ACHN (cell line): ENCODE measurements at places on chromosomes 2 and 18.
A peak's percentile ranks its signal among the peaks of the same experiment; 100 is the strongest.

GRCh38 chr2:101696272-101697123, 1.0 kb upstream of the MAP4K4 start:
- DNase-seq: no peak

DNA sequence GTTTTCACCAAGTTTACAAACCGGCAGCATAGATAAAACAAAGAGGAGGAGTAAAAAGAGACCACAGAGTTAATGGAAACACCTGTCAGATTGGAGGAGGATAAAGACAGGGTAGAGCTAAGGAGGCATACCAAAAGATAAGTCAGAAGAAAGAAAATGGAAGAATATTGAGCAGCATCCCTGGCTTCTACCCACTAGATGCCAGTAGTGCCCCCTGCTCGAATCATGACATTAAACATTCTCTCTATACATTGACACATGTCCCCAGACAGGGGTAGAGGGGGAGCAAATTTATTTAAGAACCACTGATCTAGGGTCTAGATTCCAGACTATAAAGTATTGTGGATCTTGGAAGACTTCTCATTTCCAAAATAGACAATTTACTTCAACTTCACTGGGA, 159.8 kb upstream of the ETAA1 start:
- no peak for DNase-seq

- no peak for DNase-seq
Measured at GRCh38 chr2:240347373-240347940, 88.0 kb upstream of the GPC1 start.

GRCh38 chr2:221468317-221468716, 103.8 kb downstream of the EPHA4 start:
- no peak for DNase-seq

GRCh38 chr2:11539317-11540147, 5.7 kb downstream of the GREB1 start:
- no peak for DNase-seq

DNA sequence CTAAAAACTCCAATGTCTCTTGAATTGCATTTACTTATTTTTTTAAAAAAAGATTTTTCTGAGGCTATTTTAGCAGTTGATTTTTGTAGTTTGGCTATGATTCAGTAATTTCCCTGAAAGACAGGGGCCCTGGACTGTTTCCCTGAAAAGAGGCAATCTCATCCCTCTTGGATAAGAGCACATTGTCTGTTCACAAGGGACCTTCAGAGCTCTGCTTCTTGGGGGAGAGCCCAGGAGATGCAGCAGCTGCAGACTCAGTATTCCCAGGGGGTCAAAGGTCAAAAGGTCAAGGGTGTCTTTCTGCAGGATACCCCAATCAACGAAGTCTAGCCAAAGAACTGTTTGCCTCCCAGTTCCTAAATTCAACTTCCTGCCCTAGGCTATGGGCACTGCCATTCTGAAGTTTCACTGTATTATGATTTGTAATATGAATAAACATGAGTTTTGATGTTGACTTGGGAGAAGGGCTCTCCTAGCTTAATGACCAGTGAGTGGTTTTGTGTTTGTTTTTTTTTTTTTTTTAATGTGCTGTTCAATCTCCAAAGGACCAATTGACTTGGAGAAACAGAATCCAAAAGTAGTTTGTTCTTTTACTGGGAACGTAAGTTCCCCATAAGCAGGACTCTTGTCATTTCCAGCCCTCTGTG, 157.0 kb upstream of the SERPINE2 start:
- no peak for DNase-seq

DNA sequence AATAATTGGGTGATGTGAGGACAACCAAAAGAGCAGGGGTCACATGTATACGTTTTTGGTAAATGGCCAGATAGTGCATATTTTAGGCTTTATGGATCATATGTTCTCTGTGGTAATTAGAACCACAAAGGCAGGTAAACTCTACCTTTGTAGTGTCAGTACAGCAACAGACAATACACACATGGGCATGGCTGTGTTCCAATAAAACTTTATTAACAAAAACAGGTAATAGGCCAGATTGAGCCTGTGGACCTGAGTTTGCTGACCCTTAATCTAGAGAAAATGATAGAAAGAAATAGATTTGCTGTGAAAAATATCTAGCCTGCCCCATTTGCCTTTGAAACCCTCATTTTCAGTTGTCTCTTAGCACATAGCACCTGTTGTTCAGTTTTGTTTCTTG, 177.2 kb upstream of the CXCR4 start:
- no peak for DNase-seq

GRCh38 chr18:46160050-46160798, 56.0 kb downstream of the HAUS1 start:
- DNase-seq: no peak

DNA sequence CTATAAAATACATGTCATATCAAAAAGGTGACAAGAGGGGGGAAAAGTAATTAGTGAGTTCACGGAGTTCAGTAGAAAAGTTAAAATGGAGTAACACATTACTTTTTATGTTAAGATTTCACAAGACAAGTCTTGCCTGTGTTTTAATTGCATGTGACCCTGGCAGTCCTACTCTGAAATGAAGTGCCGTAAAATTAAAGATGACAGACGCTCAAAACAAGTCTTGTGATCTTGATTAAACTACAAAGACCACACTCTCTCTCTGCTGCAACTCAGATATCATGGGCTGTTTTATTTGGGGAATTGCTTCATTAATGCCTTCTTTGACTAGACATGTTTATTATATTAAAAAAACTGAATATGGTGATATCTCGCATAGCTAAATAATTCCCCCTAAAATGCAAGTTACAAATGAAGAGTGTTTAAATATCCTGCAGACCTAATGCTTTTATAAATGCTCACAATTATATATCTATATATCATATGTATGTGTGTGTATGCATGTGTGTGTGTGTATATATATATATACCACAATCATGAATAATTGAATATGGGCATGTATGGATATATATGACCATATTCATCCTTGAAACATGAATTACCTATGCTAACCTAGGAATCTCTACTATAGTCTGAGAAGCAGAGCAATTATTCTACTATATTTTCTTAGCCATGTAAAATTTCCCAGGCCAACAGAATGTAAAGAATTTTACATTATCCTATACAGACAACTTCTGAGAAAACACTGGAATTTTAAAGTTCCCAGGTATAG, 647.5 kb downstream of the ARHGAP15 start:
- DNase-seq: no peak

DNA sequence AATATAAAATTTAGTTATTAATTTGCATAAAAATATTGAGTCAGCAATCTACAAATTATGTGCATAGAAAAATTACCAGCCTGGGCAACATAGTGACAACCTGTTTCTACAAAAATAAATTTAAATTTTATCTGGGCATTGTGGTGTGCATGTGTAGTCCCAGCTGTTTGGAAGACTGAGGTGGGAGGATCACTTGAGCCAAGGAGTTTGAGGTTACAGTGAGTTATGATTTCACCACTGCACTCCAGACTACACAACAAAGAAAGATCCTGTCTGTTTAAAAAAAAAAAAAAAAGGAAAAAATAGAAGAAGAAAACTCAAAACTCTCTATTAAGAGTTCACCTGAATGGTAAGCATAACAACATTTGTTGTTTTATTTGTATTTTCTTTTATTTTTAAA, 1048.4 kb upstream of the CDH2 start:
- DNase-seq: no peak

DNA sequence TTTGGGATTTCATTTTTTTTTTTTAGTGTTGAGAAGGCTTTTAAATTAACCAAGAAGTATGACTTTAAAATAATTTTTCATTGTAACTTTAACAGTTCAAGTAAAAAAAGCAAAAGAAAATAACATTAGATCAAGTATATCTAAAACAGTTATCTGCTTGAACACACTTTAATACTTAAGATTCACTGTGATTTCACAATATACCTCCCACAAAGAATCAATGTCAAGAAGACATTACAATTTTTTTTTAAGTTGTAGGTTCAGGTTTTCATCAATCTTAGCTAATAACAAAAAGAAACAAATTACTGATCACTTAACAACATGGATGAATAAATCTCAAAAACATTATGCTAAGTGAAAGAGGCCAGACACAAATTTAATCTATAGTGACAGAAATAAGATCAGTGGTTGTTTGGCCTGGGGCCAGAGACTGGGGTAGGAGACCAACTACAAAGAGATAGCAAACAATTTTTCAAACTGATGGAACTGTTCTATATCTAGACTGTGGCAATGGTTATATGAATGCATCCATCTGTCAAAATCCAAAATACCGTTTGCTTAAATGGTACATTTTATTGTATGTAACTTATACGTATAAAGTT, 74.8 kb upstream of the FRZB start:
- DNase-seq: no peak

DNA sequence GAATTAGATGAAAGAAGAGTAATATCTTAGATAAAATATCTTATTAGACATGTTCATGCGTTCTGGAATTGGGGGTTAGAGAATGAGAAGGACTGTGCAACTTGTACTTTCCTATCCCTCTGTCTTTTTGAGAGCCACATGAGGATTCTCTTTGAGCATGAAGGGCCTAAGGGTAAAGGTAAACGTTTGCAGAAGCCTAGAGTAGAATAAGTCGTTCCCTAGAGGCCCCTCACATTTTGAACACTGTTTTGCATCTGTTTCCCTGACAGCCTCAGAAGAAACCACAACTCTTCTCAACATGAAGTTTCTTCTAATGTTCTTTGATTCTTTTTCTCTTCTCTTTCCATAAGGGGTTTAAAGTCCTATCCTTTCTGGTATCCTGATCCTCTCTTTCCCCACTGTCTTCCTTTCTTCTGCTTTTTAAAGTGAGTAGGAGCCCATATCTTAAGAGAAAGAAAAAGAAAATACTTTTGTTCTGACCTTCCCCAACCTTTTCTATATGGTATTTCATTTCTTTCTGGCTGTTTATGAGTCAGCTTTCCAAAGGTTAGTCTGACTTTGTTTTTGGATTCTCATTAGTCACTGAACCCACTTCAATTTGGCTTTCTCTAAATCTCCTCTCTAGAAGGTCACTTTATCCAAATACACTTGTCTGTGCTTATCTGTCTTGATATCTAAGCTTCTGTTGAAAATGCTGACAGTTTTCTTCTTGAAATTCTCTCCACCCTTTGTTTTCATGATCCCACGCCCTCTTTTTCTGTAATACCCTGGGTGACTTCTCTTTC, 34.8 kb downstream of the PPP1R1C start:
- DNase-seq: no peak

- peak; percentile 28 for DNase-seq
Measured at GRCh38 chr2:150156415-150156814, 331.1 kb downstream of the RND3 start.

DNA sequence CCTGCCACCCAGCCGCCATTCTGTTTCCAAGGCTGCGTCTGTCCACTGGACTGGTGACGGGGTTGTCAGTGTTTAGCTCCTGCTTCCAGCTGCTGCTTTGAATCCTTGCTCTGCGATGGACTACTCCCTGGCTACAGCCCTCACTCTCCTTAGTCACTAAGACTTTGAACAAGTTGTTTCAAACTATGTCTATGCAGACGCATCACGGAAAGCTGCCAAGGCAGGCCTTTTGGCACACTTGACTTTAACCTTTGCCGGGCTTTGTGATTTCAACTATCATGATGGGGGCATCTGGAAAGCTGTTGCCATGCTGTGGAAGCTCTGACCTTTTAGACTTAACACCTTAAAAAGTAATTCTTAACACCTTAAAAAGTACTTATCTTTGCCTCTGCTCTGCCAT, 54.4 kb downstream of the PDE11A start:
- no peak for DNase-seq

DNA sequence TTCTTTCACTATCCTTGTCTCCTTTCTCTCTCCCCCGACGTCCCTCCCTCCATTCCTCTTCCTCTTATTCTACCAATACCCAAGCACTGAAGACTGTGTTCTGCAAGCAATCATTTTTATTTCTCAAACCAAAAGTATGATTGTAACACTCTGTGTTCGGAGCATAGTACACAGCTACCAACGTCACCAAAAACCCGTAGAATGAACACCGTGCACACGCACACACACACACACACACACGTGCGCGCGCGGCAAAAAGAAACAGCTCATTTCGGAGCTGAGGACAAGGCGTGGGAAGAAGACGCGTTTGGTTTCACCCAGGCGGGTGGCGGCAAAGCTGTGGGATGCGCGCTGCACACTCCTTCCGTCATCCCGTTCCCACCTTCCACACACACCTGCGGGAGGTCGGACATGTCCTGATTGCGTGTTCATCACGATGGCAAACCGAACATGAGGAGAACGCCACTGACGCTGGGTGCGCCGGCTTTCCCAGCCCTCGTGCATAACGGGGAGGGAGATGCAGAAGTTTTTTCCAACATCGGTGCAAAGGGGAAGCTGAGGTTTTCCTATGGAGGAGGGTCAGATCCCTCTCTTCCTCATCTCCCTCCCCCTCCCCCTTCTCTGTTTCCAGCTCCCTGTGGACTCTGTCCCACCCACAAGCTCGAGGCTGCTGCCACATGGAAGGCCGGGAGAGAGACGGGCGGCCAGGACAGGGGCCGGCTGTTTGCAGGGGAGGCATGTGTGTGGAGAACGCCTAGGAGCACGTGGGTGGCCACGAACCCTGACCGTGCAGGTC, 20.4 kb downstream of the MBP start:
- no peak for DNase-seq

DNA sequence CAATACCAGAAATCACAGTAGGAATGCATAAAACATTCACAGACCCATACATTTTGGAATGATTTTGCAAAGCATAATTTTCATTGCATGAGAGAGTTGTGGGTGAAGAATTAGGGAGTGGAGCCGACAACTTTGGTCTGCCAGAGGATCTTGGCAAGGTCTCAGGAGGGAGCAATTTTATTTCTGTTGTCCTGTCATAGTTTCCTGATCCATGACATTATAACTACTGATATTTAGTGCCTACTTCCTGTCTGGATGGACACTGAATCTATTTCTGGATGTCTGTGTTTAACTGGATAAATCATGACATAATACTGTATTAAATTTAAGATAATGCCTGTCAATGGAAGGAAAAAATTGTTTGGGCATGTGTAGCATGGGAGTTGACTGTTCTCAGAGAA, 2.4 kb downstream of the ITGA4 start:
- peak; percentile 5 for DNase-seq

GRCh38 chr2:85772019-85772745, 18.4 kb downstream of the ATOH8 start:
- peak; percentile 99 for DNase-seq

DNA sequence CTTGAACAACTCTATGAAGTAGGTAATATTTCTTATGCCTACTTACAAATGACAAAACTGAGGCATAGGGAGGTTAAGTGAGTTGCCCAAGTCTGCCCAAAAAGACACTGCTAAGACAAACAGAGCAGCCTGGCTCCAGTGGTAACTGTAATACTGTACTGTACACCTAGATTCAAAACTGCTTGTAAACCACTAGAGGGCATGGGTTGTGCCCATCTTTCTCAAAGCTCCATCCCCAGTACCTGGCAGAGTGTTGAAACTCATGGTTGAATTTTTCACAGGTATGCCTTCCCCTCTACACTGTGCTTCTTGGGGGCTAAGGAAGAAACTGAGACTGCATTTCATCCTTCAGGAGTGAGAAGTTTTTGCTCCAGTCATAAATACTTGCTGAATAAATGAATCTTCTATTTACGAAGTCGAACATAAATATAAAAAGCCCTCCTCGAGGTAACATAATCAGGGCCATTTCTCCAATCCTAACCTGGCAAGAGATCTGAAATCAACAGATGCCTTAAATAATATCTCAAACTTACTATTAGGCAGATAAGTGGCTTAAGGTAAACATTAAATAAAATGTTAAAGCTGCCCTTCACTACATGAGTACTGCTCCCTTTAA, 2.0 kb downstream of the PPP4R1 start:
- DNase-seq: peak; percentile 54

GRCh38 chr2:207078186-207078798, 87.5 kb downstream of the KLF7 start:
- no peak for DNase-seq
